ENCODE measurements at places on chromosomes 6 and 20.
A peak's percentile ranks its signal among the peaks of the same experiment; 100 is the strongest.

GRCh38 chr6:109424946-109425345 lies 15.5 kb downstream of the PPIL6 start:
- no peak for DNase-seq

GRCh38 chr20:9460518-9460917 lies 53.9 kb upstream of the LAMP5 start:
- DNase-seq: no peak

GRCh38 chr6:37576336-37576737 lies 76.6 kb upstream of the CCDC167 start:
- no peak for DNase-seq

GRCh38 chr6:4362326-4362725 lies 227.0 kb upstream of the ECI2 start:
- no peak for DNase-seq

DNA sequence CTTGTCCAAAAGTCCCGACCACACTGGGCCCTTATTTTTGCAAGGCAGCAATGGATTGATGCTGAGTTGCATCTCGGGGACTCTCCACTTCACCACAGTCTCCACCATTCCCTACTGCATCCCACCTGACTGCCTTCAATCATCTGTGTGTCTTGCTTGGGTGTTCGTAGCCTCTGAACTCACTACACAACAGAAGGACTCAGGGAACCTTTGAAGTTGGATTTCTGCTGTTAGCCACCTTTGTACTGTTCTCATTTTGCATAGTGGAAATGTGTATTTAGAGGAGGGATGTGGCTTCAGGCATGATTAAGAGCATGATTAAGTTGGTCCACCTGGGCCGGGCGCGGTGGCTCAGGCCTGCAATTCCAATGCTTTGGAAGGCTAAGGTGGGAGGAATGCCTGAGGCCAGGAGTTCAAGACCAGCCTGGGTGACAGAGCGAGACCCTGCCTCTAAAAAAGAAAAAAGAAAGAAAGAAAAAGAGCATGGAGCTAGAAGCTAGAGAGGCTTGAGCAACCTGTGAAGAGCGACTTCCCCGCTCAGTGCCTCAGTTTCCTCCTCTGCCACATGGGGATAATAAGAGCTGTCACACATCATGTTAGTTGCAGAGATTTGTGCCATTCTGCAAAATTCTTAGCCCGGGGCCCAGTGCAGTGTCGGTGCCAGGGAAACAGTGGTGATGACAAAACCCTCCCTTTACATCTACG lies 121.3 kb upstream of the PTPN1 start:
- no peak for DNase-seq

GRCh38 chr6:158011980-158012566 lies 30.4 kb downstream of the SYNJ2 start:
- DNase-seq: no peak

DNA sequence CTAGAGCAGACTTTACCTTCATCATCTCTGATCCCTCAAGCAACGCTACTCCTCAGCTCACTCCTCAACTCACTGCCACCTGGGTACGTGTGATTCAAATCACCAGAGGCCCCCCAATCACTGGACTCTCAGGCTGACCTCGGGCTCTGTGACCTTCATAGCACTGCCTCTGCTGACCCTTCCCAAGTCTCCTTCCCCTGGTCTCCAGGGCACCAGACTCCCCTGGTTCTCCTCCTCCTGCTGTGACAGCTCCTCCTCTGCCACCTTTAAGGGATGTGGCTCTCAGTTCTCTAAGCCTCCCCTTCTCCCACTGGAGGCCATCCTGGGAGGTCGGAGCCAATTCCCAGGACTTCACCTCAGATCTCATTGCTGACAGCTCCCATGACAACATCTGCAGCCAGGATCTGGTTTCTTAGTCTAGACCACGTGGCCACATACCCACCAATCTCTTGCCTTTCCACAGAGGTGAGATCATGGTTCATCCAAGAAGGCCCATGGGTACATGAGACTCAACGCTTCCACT lies 90.4 kb downstream of the NFATC2 start:
- no peak for DNase-seq

- DNase-seq: no peak
Measured at GRCh38 chr6:144248476-144249301, 36.4 kb upstream of the UTRN start.

DNA sequence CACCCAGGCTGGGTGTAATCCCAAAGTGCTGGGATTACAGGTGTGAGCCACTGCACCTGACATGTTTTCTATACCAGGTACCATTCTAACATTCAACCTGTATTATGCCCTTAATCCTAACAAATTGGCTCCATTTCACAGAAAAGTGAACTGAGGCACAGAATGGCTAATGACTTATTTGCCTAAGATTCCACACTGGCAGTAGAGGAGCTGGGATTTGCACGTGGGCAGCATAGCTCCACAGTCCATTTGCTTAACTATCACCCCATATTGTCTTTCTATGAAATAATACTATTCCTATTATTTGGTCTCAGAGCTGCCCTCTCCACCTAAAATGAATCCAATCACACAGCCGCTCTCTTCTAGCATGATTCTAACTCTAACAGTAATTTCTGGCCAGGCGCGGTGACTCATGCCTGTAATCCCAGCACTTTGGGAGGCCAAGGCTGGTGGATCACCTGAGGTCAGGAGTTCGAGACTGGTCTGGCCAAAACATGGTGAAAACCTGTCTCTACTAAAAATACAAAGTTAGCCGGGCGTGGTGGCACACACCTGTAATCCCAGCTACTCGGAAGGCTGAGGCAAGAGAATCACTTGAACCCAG lies 23.3 kb upstream of the MYMX start:
- DNase-seq: no peak

- no peak for DNase-seq
Measured at GRCh38 chr6:42250274-42250931, 32.7 kb upstream of the MRPS10 start.

DNA sequence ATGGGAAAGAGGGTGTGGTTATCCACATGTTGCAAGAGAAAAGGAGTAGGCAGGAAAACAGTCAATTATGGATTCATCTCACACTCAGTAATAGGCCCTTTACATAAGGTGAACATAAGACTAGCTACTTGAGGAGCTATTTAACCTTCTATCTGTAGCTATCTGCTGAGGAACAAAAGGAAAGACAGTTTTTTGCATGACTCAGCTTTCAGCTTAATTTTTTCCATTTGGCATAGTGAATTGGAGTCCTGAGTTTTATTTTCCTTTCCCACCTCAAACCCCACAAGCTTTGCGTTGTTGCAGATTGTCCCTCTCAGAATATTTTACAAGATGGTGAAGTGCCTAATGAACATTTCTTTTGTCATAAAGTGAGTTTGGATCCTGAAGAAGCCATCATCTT lies 32.4 kb downstream of the UBD start:
- no peak for DNase-seq

GRCh38 chr6:70369332-70369950 lies 43.9 kb upstream of the FAM135A start:
- peak; percentile 52 for DNase-seq

Data from iPS DF 6.9 (cell line).